ENCODE measurements at places on chromosomes 13 and 19.

GRCh38 chr13:84641491-84641890 is 759.2 kb upstream of the SLITRK1 start:
- no peak for DNase-seq

DNA sequence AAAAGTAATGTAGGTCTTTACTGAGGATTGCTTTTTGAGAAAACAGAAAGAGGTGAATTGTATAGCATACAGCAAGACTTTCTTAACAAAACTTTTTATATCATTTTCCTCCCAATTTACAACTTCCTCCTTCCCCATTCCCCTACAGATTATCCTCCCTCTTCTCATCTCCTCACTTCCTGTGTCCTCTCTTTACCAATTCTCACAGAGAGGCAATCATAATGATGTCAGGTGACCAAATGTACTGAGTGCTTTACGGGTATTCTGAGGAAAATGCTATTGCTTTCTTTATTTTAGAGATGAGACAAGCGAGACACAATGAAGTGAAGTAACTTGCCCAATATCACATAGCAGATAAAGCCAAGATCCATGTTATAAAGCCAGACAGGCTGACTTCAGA is 1.7 kb upstream of the MTMR6 start:
- DNase-seq = no peak

GRCh38 chr13:23622985-23623384 is 52.8 kb downstream of the TNFRSF19 start:
- DNase-seq = no peak

DNA sequence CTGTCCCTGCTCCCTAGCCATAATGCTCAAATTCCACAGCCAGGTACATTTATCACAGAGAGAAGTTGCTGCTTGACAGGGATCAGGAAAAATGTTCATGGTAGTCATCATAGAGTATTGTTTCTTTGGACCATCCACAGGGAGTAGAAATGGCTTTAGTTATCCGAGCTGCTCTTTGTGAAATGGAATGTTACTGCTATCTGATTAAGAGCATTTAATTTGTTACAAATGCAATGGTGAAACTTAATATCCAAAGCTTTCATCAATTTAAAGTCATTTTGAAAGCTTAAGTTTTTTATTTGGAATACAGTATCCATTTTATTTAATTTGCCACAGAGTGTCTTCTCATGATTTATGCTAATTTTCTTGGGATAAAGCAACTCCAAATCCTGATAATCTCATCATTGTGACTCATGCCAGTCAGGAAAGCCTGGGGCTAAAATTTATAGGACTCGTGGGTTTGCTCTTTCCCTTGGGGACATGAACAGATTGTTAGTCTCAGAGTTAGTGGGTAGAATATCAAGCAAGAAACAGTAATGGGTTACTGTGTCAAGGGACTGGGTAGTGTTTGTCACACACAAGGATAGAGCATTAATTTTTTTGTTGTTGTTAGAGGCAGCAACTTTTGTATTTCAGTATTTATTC is 59.8 kb downstream of the SCEL start:
- DNase-seq = no peak

GRCh38 chr13:104592545-104593250 is 1526.5 kb upstream of the SLC10A2 start:
- DNase-seq = no peak

- no peak for DNase-seq
Observed at GRCh38 chr13:83162493-83162892, 719.8 kb downstream of the SLITRK1 start.

GRCh38 chr13:44148159-44148914 is 225.3 kb upstream of the SERP2 start:
- DNase-seq = no peak

GRCh38 chr19:22893855-22894270 is 61.8 kb downstream of the ZNF723 start:
- no peak for DNase-seq

DNA sequence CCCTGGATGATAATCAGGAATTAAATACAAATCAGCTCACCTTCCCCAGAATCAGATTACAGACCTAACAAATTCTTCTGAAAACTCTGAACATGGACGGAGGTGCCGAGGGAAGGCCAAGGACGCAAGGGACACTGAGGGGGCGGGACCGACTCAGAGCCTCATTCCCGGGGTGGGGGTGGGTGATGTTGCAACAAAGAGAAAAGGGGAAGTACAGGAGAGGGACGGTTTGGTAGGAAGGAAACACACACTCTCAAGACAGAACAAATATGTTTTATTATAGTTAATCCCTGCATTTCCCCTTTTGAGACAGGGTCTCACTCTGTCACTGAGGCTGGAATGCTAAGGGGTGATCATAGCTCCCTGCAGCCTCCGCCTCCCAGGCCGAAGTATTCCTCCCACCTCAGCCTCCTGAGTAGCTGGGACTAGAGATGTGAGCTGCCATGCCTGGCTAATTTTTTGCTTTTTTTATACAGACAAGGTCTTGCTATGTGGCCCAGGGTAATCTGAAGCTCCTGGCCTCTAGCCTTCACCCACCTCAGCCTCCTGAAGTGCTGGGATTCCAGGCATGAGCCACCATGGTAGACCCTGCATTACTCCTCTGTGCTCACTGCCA is 786 bp upstream of the LILRA2 start:
- DNase-seq = no peak

- DNase-seq = no peak
Observed at GRCh38 chr19:14320253-14320652, 61.0 kb upstream of the ADGRE5 start.

DNA sequence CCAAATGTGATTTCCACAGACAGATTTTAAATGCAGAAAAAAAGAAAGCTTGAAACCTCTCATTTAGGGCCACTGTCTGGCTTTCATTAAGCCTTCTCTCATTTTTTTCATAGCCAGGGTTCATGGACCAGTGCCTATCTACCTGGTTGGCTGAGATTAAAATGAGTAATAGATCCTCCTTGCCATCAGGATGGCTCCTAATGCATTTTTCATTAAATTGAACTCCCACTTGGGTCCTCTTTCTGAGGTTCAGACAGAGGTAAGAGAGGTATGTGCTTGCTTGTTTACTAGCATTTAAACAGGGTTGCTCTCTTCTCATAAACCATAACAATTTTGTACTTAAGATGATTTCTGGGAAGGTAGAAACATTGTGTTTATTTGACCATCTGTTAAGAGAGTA is 473.0 kb downstream of the TBC1D4 start:
- DNase-seq = no peak

- no peak for DNase-seq
Observed at GRCh38 chr19:7740682-7741054, 6.7 kb downstream of the CD209 start.
